ENCODE measurements at places on chromosomes 4 and X.

GRCh38 chr4:14478504-14478903, 523.8 kb upstream of the CPEB2 start:
- no peak for DNase-seq

DNA sequence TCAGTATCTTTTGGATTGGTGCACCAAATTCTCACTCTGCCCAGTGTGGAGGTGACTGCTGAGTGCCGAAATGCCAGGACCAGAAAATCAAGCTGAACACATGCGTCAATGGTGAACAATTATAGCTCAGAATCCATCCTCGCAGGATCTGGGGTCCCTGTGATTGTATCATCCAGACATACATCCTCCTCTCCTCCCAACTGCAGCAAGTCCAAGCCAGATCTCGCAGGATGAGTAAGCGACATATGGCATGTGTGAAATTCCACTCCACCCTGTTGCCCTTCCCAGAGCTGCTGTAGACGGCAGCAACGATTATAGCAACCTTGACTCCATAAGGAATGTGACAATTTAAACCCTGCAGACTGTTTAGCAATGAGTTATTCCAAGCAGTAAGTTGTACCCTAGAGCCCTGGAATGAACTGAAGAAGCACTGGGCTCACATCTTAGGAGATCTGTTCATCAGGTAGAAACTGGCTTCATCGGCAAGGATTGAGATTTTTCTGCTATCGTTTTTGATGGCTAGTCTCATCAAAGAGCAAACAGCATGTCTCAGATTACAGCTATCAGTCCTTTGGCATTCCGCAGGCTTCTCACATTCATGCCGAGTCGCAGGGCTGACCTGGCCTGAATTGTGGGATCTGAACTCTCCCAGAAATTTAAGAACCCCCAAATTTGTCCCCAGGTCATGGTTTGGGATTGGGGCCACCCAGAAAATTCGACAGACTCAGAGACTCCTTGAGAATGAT, 35.5 kb upstream of the SORBS2 start:
- no peak for DNase-seq

GRCh38 chr4:144280688-144281087, 140.2 kb upstream of the GYPA start:
- DNase-seq = no peak

GRCh38 chrX:13376857-13377549, 57.1 kb upstream of the ATXN3L start:
- DNase-seq = no peak

DNA sequence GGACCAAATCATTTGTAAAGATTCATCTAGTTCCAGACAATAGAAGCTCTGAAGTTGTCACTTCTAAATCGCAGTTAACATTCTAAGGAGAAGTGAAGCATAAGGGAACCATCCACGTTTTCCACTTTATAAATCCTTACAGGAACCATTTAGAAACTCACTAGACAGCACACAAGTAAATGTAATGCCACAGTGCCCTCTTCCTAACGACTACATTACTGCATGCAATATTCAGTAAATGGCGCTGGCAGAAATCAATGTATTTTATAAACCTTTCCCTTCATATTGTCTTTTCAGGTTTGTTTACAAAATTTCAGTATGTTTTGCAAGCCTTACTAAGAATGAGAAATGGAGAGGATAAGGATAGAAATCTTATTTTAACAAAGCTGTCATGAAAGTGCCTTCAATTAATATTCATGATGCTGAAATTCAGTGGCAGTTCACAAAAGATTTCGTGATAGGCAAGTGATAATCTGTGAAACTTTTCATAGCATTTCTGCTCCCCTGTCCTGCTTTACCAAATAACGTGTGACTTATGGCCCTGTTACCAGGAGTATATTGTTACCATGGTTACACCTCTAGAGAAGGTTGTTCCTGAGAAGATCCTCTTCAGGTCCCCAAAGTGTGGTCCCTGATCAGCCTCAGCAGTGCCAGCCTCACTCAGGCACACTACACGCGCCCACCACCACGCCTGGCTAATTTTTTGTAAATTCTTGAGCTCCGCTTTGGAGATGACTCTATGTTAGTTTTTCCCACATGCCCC, 54.2 kb downstream of the TMA16 start:
- DNase-seq = no peak

DNA sequence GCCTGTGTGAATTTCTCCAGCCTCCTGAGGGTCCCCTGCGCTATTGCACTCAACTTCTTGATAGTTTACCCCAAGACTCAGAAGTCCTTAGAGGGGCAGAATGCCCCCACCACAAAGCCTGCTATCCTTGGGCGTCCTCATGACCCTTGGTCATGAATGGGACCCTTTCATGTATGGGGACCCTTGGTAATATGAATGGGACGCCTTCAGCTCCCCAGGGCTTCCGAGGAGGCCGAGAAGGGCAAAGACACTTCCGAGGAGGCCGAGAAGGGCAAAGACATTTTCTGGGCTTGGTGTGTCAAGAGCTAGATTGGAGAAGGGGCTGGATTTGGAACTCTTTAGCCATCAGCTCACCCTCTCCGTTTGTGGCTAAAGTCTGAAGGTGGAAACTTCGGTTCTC, 8.6 kb downstream of the SHOX start:
- no peak for DNase-seq

- DNase-seq = no peak
Measured at GRCh38 chr4:85210353-85210752, 243.9 kb upstream of the WDFY3 start.

DNA sequence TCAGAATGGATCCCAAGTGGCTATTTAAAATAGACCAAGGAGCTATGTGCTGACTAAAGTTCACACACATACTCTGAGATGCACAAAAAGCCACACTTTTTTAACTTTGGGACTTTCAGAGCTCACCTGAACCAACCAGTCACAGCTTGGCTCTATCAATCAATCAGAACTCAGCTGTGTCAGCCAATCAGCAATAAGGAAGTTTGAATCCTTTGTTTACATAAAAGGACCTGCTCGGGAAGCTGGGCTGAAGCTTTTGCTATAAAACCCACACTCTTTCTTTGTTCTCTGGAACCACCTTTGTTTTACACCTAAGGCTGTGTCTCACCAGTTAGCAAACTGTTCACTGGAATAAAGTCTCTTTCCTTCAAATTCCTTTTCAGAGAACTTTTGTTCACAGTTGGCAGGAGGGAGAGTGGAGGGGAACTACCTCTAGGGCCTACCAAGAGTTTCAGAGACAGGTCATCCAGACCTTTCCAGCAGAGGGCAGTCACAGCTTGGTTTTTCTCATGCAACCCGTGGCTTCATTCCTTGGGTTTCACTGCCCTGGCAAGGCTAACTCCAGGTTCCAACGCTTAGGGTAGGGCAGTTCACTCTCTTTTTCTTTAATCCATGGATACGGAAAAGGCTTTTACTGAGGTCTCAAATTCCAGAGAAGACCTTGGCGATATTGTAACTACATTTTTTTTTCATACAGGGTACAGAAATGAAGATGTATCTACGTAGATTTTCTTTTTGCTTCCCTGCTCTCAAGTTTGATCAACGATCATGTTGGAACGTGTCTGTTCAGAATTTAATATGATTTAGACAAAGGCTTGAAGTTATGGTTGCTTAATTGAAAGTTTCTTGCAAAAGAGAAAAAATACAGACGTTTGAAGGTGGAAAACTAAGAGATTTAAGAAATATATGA, 80.7 kb downstream of the GPRIN3 start:
- DNase-seq = no peak
